ENCODE measurements at places on chromosomes 12 and 14.

GRCh38 chr12:2234091-2234490 is 181.3 kb downstream of the CACNA1C start:
- no peak for DNase-seq

DNA sequence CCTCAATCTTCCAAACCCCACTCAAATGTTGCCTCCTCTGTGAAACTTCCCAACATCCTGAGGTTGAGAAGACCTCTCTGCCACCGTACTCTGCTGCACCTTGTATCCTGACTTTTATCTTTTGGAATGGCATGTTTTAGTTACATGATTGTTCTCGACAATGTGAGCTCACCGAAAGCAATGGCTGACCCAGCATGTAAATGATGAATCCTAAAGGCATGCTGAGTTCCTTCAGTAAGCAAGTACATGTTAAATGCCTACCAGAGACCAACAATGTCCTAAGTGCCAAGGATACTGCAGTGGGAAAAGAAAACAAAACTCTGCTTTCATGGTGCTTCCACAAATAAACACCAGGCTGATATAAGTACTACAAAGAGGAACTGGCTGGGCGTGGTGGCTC is 13.7 kb downstream of the PPP1R13B start:
- DNase-seq: no peak

GRCh38 chr14:51201890-51202289 is 38.2 kb upstream of the TMX1 start:
- DNase-seq: no peak

DNA sequence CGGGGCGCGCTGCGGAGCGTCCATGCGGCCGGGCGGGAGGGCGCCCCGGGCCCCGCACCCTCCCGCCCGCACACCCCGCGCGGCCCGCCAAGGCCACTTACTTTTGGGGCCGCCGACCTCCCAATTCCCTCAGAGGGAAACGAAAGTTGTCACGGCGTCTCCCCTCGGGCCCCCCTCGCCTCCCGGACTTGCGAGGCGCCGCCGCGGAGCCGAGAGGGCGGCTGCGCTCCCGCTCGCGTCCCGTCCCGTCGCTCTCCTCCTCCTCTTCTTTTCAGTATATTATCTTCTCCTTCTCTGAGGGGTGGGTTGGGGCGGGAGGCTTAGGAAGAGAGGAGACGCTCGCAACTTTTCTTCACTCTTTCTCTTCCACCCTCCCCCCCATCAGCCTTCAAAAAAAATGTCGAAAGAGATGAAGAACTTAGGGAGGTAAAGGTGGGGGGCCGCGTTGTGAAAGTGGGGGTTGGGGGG is 613 bp downstream of the DUSP16 start:
- peak; percentile 49 for DNase-seq

DNA sequence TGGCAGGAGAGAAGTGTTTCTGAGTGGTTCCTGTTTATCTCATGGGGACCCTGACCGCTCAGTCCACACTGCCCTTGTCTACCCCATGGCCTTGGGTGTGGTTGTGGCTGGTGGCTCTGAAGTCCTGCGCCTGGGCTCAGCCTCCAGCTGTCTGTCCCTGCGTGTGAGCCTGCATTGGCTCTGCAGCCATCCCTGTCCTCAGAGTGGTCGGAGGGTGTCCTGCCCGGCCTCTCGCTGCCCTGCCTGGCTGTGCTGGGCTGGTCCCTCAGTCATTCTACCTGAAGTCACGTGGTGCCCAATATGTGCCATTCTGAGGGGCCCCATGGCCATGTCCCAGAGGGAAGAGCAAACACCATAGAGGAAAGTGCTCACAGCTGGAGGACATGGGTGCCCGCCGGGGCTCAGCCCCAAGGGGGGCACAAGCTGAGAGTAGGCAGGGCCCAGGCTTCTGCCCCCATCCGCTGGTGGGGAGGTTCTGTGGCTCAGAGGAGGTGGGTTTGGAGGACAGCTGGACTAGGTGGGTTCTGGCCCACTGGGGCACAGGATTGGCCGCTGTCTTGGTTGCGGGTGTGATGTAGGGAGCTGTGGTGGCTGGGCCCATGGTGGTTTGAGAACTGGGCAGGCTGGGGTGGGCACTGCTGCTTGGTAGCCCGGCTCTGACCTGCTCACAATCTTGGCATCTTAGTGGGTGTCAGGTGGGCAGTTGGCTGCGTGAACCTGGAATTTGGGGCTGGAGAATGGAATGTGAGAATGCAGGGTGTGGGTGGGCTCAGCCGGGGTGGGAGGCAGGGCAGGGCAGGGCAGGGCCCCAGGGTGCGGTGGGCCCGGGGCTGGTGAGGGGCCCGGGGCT is 11.6 kb downstream of the TEDC1 start:
- no peak for DNase-seq

All from NCI-H1930 (cell line).